ENCODE measurements at places on chromosomes 7 and 10. TPM values are rescaled to one million over a fixed set of nuclear protein-coding genes. Genes with fewer than 3 reads are reported as not detected.

GRCh38 chr7:95867309-95867708, 95.0 kb downstream of the DYNC1I1 start:
- peak; percentile 10 for DNase-seq

- DNase-seq = no peak
Measured at GRCh38 chr10:112209684-112210131, 26.1 kb upstream of the GPAM start.

- DNase-seq = no peak
Measured at GRCh38 chr10:101781984-101782810, 1.0 kb downstream of the NPM3 start.

GRCh38 chr10:113326160-113327111, 226.4 kb upstream of the HABP2 start:
- DNase-seq = peak; percentile 70

DNA sequence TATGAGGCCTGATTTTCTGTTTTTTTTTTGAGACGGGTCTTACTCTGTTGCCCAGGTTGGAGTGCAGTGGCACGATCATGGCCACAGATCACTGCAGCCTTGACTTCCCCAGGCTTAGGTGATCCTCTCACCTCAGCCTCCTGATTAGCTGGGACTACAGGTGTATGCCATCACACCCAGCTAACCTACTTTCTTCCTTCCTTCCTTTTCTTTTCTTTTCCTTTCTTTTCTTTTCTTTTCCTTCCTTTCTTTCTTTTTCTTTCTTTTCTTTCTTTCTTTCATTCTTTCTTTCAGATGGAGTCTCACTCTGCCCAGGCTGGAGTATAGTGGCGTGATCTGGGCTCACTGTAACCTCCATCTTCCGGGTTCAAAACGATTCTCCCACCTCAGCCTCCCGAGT, 3.8 kb downstream of the SRRT start:
- DNase-seq = no peak

DNA sequence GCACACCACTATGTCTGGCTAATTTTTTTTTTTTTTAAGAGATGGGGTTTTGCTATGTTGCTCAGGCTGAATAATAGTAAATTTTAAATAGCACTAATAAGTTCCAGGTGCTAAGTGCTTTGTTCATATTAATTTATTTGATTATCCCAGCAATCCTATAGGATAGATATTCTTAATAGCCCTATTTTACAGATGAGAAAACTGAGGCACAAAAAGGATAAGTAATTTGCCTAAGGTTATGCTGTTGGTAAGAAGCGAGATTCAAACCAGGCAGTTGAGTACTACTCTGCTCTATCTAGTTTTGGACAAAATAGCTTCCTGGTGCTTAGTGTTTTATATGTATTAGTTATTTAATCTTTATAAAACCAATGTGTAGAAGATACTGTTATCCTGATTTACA, 72.5 kb upstream of the STRIP2 start:
- no peak for DNase-seq

GRCh38 chr10:48378675-48379074, 72.2 kb downstream of the MAPK8 start:
- no peak for DNase-seq

DNA sequence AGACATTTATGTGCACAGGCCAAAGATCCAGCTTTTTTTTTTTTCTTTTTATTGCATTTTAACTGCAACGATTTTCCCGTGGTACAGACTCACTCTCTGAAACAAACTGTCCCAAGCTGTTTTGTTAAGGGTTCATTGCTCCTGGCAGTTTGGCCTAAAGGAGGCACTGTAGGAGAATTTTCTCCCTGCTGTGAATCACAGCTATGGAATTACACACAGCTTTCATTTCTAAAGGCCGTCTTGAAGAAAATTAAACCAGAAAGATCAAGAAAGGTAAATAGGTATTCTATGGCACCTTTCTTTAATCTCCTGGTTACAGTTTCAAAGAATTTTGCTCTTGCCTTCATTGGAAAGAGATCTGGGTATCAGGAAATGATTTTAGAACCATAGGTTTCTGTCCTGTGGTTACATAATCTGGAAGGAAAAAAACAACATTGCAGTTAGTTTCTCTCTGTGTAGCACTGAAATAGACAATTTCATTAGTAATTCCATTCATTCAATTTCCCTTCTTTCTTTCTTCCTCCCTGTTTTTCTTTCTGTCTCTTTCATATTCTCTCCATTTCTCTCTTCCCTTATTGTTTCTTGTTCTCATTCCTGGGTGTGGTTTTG, 51.2 kb downstream of the PDK4 start:
- DNase-seq = peak; percentile 42

- no peak for DNase-seq
Measured at GRCh38 chr10:113272511-113272910, 280.3 kb upstream of the HABP2 start.

- DNase-seq = no peak
Measured at GRCh38 chr7:106623853-106624252, 37.1 kb downstream of the CCDC71L start.

DNA sequence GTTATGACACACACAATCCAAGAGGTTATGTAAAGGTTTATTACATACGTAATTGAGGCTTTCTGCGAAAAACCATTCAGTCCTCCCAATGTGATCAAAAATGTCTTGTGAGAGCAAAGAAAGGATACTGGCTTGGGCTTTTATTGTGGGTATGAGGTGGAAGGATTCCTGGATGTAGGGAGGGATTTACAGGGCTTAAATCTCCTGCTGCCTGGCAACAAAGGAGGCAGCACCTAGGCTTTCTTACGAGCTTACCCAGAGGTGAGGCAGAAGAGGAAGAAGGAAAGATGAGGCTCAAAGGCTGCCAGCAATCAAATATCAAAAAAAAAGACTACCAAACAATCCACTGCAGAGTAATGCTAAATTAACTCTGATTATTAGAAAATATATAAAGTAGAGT, 1149.5 kb upstream of the POT1 start:
- DNase-seq = peak; percentile 64

DNA sequence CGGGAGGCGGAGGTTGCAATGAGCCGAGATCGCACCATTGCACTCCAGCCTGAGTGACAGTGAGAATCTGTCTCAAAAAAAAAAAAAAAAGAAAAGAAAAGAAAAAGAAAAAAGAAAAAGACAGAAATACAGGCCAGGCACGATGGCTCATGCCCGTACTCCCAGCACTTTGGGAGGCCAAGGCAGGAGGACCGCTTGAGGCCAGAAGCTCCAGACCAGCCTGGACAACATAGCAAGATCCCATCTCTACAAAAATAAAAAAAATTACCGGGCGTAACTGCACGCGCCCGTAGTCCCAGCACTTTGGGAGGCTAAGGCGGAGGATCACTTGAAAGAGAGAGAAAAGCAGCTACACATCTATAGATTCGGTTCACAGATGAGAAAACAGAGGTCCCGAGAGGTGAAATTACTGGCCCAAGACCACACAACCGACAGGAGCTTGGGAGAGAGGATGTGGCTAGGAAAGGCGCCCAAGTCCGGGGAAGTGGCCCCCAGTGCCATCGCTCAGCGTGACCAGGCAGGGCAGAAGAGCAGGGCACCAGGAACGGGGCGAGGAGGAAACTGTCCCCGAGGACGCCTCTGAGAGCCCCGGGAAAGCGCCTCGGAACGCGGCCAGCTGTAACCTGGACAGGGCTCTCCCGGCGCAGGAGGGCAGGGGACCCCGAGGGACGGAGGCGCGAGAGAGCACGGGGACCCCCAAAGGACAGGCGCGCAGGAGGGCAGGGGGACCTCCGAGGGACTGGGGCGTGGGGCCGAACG, 612 bp downstream of the SNX8 start:
- no peak for DNase-seq

Gene DENND2A
- 23.7 TPM for total RNA-seq

Gene RSPH10B2
- not detected for total RNA-seq

Gene SPDYE16
- not detected for total RNA-seq

Gene TMEM229A
- total RNA-seq = 0.06 TPM

Gene ANKRD61
- not detected for total RNA-seq

Gene FOXI2
- not detected for total RNA-seq

Gene NUTM2E
- total RNA-seq = 0.09 TPM

Gene LBX1
- not detected for total RNA-seq

Gene ATG9B
- 1.8 TPM for total RNA-seq

Gene EBF3
- total RNA-seq = 0.40 TPM
